Activated T-cell treated with anti-CD3 and anti-CD28 coated beads, Interleukin-2, amount 50 U/mL, for 24 hours (primary cell): ENCODE measurements at places on chromosomes 11 and 22.

- DNase-seq: no peak
Observed at GRCh38 chr11:9605742-9606141, 32.3 kb downstream of the WEE1 start.

GRCh38 chr22:44846726-44847275 is 94.4 kb downstream of the ARHGAP8 start:
- no peak for DNase-seq

DNA sequence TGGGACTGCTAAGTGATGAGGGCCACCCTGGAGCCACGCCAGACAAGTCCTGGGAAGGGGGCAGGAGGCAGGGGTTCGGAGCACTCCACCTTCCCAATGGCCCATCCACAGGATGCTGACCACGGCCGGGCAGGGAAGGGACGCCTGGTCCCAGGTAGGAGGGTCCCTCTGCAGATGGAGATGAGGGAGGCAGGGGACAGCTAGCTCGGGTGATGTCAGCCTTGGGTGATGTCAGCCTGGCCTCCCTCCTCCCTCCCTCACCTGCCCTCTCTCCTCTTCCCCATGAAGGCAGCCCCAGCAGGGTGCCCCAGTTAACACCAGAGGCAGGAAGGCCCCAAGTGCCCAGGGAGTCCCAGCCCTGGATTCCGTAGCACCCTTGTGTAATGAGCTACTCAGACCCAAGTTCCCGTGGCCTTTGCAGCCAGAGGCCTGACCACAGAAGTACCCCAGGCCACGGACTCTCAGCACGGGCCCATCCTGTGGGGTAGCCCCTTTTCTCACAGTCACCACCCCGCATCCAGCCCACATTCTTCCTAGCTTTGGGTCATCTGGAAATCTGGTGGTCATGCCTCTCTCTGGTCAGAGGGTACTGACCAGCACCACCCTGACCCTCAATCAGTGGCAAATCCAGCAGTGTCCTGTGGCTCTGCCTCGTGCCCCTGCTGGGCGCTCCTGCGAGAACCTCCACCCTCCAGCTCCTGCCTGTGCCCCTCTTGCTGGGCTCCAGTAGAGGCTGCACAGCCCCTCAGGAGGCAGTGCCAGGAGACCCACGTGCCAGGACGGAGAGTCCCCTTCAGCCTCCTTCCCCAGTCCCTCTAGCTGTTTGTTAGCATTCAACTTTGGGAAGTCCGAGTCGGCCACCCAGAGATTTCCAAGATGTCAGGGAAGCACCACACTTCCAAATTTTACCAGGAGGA is 47.4 kb downstream of the SHANK2 start:
- DNase-seq: no peak

- peak; percentile 40 for DNase-seq
Observed at GRCh38 chr11:117829369-117829725, 4.8 kb upstream of the FXYD2 start.
